Left kidney (tissue), 8 donors: ENCODE measurements at places on chromosomes 11 and 22. TPM values are rescaled to one million over a fixed set of nuclear protein-coding genes. Genes with fewer than 3 reads are reported as not detected.

RCE1 gene
- polyA plus RNA-seq = 24.3 TPM

TBX1 gene
- polyA plus RNA-seq = 0.42 TPM

LRFN4 gene
- polyA plus RNA-seq = 11.5 TPM

CNTF gene
- polyA plus RNA-seq = 2.0 TPM

EMID1 gene
- polyA plus RNA-seq = 67.6 TPM

DNA sequence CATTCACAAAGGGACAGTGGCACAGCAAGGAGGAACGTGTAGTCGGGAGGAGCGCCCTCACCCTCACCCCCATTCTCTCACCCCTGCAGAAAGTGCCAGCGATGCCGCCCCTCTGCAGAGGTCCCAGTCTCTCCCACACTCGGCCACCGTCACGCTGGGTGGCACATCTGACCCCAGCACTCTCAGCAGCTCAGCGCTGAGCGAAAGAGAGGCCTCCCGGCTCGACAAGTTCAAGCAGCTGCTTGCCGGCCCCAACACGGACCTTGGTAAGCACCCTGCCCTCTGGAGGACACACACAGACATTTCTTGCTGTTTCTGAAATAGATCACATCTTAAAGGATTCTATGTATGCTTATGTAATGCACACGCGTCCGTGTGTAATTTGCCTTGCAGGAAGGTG is 34.9 kb downstream of the TBC1D22A start:
- DNase-seq = no peak

DNA sequence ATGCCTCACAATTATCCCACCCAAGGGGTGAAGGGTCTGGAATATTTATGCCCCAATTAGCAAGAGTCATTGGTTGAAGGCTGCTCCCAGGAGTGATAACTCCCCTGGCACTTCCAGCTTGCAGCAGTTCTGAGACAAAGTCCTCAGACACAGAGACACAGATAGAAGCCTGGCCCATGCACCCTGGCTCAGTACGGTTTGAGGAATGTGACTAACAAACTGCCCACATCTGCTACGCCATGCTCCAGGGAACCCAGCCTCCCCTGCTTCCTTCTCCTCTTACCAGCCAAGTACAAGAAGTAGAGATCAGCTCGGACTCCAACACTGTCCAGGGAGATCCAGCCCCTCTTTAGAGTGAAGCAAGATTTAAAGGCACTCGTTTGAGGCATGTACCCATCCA is 48.5 kb upstream of the BMAL1 start:
- peak; percentile 41 for DNase-seq
